ENCODE measurements at places on chromosomes 7 and 10.

- no peak for DNase-seq
Observed at GRCh38 chr7:123862775-123863174, 17.8 kb downstream of the HYAL4 start.

- no peak for DNase-seq
Observed at GRCh38 chr7:94633014-94633341, 23.0 kb downstream of the SGCE start.

DNA sequence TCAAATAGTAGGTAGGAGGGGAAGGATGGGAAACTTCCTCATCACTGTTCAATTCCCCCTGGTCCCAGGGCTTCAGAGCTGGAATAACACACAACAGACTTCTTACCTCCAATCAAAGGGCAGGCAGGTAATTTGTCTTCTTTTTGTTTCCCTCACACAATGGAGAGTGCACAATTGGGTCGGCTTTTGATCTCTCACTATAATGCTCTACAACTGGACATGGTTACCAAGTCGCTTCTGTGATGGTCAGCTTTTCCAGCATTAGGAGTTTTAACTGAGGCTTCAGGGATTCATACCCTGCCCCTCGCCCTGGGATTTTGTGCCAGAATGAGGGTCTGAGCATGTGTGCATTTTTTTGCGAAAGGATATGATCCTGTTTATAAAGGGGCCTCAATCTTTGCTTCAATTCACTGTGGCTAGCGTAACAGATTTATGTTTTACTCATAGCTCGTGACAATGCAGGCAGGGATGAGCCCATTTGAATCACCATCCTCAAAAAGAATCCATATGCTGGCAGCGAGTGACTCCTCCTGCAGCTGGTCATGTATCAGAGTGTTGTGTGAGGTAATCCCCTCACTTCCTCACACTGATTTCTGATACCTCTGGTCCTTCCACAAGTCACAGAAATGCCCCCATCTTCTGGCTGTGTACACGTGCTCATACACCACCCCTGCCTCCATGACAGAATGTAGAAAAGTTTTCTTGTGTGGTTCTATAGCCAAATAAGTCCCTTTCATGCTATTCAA lies 189.6 kb downstream of the CTTNBP2 start:
- no peak for DNase-seq

DNA sequence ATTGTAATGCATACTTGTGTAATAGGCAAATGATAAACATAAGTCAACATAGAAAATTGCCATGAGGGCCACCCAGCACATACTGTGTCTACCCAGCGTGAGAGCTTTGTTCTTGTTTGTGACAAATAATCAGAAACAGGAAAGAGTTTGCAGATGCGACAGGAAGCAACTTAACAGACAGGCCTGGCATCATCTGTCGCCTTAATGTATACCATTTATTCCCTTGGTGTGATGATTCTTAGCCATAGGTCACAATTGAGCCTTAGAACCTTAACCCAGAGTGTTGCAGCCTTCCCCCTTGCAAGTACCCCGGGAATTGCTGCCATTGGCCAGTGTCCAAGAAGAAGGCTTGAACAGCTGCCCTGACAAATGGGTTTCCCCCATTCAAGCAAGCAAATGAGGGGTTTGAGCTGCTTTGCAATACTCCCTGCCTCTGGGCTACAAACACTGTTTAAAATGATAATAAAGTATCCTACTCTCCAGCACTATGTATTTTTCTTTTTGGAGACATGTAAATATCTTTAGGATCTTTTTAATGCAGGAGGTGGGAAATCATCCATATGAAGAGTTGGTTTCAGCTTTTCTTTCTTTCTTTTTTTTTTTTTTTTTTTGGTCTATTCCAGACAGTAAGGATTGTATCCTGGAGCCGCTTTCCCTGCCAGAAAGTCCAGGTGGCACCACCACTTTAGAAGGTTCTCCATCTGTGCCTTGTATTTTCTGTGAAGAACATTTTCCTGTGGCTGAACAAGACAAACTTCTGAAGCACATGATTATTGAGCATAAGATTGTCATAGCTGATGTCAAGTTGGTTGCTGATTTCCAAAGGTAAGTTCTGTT lies 80.0 kb downstream of the ZNF277 start:
- DNase-seq, result no peak

- no peak for DNase-seq
Observed at GRCh38 chr7:52758356-52758755, 277.1 kb upstream of the POM121L12 start.

- DNase-seq, result no peak
Observed at GRCh38 chr10:29642990-29643389, 8.2 kb upstream of the SVIL start.

GRCh38 chr7:151301471-151302462 lies 39.8 kb upstream of the NUB1 start:
- no peak for DNase-seq

DNA sequence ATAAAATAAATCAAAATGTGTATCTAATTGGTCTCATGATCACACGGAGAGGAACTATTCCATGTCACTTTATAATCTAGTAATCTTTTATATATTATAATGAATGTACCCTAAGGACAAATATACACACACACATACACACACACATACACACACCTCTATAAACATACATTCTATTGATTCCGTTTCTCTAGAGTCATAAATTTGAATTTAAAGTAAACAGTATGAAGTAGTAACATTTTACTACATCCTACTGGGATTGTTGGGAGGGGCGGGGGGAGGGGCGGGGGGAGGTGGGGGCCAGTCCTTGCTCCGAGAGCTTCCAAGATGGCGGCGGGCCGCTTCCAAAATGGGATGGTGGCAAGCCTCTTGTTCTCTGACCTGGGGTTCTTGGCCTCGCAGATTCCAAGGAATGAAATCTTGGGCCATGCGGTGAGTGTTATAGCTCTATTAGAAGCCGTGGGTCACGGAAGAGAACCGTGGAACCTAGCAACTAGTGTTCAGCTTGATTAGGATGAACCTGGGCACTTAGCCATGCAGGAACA lies 143.2 kb downstream of the REEP3 start:
- no peak for DNase-seq

DNA sequence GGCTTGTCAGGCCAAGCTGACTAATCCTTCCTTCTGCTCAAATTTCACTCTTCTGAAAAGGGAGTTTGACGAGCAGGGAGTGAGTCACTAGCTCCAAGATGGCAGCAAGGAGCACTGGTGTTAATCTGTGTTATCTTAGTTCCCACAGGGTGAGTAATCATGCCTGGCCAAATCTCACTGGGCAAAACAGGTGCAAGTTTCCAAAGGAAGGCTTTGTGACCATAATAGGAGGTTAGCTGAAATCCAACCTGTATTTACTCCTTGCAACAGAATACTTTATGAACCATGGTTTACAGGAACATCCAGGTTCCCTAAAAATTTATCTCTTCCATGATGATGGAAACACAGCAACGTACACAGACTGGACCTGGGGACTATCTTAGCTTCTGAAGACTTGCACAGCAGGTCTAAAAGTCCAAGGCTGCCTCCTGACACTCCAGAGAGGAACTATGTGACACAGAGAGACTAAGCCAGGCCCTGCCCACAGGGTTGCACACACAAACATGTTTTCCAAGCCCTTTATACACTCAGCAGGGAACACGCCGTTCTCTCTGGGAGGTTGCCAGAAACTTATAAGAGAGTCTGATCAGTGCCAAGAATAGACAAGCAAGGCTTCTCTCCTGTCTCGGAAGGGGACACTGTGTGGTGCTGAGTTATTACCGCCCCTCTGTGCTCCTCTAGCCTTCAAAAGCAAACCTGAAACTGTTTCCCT lies 46.3 kb downstream of the PDK4 start:
- no peak for DNase-seq

DNA sequence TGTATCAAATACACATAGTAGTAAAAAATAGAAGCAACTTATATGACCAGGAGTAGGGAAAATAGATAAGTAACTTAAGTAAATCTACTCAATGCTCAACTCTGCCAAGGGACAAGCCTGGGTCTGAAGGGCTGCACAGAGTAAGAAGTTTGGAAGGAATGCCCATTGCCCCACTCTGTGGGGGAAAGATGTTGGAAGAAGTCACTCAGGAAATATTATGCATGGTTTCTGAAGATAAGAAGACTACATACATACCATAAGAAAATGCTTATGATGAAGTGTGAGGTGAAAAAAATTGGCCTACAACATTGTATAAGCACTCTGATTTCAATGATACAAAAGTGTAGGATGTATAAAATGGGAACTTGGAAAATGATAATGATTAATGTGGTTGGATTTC lies 54.0 kb downstream of the LAMB4 start:
- DNase-seq, result no peak

GRCh38 chr10:132397036-132397541 lies at the start of gene PWWP2B:
Gene PWWP2B, plus strand, starts transcription at chr10:132397200. Its CDS starts 27 bp downstream, at chr10:132397227.
- DNase-seq, result no peak

GRCh38 chr10:69088801-69089501 lies 1.0 kb downstream of the SRGN start:
- peak; percentile 90 for DNase-seq

DNA sequence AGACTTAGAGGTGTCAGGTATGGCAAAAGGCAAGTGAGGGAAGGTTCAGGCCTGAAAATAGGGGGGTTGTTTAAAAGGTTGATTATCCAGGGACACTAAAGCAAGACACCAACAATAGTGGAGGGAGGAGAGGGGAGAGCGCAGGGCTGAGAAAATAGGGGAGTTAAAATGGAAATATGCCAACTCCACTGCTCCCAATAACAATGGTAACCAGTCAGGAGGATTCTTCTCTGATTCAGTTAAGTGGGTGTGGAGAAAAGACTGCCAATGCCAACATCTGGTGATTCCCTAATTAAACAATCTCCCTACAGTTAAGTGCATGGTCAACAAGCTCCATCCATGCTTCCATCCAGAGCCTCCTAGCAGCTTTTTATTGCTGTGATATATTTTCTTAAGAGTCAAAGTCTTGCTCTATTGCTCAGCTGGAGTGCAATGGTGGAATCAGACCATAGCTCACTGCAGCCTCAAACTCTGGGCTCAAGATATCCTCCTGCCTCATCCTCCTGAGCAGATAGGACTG lies 183.3 kb downstream of the JAZF1 start:
- DNase-seq, result no peak

- DNase-seq, result no peak
Observed at GRCh38 chr10:101841826-101842225, 1.8 kb downstream of the KCNIP2 start.

GRCh38 chr7:112411186-112411795 lies 39.0 kb upstream of the IFRD1 start:
- no peak for DNase-seq

DNA sequence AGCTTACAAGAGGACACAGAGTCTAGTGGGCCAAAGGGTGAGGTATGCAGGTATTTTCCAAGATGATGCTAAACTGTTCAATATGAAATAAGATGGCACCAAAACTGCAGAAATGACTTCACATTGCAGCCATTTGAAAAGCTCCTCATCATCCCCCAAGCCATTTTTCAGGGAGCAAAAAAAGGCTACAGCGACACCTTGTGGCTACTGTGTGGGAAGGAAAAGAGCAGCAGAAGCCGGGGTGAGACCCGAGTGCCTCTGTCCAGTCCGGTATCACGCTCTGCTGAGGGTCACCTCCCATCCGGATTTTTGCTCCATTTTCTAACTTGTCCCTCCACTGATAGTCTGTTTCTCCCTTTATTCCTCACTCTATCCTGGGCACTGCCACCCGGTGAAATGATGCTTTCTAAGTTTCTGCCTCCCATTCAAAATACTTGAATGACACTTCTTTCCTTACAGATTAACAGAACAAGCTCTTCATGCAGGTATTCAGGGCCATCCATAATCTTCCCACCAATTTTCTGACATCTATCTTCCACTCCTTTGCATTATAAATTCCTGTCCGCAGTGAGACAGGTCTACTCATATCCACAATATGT lies 220.2 kb downstream of the DGKI start:
- peak; percentile 66 for DNase-seq

DNA sequence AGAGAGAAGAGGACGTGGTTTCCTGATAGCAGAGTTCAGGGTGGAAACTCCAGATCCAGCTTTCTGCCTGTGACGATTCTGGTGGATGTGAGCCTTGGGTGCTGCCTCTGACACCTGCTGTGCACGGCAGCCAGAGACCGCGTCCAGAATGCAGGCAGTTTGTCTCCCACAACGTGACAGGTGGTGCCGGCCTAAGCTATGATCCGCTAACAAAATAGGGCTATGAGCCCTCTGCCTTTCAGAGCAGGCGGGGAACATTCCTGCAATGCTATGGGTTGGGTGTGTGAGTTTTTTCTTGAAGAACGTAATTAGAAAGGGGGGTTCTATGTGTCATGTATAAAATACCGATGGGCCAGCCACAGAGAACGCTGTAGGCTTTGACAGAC lies 297.3 kb upstream of the PRKCQ start:
- DNase-seq, result no peak

DNA sequence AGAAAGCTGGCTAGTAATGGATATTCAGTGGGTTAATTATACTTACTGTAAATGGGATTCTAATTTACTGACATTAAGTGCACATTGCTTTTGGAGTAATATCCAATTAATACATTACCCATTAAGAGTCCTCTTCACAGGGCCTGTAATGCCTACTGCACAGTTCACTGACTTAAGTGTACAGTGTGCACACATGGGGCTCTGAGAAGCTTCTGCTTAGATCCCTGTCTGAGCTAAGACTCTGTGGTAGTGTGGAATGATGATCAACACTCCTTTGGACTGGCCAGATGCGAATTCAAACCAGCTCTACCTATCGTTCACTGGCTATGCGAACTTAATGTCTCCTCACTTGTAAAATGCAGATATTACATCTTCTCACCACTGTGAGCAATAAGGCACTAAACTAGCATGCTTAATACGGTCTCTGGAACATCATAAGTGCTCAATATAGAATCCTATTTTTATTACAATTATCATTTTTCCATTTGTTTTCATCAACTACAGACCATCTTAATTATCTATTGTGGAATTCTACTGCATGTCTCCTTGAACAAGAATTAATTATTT lies 53.8 kb upstream of the SEC61G start:
- no peak for DNase-seq

DNA sequence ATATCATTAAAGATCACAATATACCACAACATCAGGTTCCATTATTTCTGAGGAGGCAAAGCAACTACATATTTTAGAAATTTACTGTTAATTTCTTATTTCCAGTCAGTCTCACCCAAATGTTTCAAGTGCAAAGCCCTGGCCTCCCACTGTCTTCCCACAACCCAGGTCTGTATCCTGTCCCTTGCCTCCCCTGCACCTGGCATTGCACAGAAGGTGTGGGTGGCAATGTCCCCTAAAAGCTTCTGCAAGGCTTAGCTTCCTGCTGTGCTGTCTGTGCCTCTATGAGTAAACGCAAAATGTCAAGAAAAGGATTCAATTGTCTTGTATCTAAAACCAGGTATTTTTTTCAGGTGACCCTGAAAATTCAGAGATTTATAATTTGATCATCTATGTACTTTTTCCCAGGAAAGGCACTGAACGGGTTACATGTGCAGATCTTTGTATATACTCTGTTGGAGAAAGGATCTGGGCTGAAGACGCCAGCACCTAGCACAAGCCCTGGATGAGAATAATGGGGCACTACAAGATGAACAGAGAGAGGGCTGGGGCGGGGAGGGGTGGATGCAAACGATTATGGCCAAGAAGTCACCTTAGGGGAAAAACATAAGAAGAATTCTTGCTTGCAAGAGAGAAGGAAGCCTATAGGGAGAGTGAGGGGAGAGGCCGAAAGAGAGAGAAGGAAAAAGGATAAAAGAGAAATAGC lies 3.1 kb upstream of the ANTXRL start:
- DNase-seq, result no peak

- DNase-seq, result no peak
Observed at GRCh38 chr10:131982796-131983195, 1.1 kb upstream of the BNIP3 start.

GRCh38 chr7:45712872-45713668 lies 138.9 kb downstream of the ADCY1 start:
- DNase-seq, result no peak
